Progenitor cell of endocrine pancreas (in vitro differentiated cells): ENCODE measurements at places on chromosomes 11 and 22.

DNA sequence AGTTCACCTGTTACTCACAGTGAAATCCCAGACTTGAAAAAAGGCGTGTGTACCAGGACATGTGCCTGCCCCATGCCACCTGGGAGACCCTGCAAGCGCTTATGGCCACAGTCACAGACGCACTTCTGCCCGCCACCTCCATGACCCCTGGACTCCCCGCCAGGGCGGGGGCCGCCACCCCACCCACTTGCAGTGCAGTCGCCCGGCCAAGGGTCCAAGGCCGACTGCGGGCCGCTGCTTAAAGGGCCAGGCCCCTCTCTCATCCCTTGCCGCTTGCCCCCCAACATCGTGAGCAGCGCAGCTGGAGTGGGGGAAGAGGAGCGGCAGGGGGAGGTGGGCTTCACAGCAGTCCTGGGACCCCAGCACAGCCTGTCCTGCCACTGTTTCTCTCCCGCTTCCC, 10.8 kb downstream of the DUSP8 start:
- no peak for DNase-seq

GRCh38 chr11:119409731-119410130, 13.2 kb downstream of the THY1 start:
- no peak for DNase-seq

- no peak for DNase-seq
Measured at GRCh38 chr11:126861796-126862459, 138.6 kb downstream of the KIRREL3 start.

GRCh38 chr11:108921211-108921610, 256.3 kb downstream of the DDX10 start:
- DNase-seq, result no peak

DNA sequence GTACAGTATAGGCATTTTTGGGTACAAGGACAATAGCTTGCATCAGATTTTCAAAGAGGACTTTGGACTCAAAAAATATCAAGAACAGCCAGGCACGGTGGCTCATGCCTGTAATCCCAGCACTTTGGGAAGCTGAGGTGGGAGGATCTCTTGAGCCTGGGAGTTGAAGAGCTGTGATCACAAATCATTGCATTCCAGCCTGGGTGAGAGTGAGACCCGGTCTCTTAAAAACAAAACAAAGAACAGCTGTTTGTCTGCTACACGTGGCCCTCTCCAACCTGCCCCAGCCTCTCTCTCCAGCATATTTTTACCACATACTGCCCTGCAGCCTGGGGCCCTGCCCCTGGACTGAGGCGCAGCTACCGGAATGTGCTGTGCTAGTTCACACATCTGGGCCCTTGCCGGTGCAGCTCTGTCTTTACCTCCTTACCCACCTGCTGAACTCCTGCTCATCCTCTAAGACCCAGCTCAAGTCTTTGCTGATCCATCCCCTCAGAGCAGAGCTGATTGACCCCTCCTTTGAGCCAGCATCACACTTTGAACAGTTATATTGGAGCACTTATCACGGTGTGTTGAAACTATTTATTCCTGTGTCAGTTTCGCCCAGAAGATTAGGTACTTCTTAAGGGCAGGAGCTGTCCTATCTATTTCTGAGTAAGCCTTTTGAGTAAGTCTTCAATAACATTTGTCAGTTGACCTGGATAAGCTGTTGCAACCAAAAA, 29.4 kb downstream of the GRIK4 start:
- no peak for DNase-seq

DNA sequence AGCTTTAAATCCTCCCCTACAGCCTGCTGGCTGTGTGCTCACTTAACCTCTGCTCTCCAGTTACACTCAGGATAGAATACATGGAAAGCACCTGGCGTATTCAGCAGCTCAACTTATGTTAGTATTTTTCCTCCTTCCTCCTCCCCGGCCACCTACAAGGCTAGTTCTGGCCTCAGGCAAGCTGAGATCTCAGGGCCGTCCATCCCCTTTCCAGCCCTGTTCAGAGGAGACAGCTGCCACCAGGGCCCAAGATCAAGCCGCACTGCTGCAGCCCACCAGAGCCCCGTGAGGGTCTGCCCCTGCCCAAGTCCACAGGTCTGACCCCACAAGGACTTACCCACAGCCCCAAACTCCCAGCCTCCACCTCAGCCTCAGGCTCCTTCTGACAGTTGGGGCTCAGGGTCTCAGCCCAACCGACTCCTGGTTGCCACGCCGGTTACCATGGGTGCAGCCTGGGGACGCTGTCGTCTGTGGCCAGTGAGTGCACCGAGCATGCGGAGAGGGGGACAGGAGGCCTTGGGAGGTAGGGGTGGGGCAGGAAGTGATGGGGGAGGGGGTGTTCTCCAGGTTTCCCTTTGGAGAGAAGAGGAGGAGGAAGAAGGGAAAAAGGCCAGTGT, at the start of gene C11orf16:
Gene C11orf16 (minus strand): TSS at position 384 of the 617 bp plus-strand sequence. CDS start 639 bp downstream, outside the sequence.
- no peak for DNase-seq

DNA sequence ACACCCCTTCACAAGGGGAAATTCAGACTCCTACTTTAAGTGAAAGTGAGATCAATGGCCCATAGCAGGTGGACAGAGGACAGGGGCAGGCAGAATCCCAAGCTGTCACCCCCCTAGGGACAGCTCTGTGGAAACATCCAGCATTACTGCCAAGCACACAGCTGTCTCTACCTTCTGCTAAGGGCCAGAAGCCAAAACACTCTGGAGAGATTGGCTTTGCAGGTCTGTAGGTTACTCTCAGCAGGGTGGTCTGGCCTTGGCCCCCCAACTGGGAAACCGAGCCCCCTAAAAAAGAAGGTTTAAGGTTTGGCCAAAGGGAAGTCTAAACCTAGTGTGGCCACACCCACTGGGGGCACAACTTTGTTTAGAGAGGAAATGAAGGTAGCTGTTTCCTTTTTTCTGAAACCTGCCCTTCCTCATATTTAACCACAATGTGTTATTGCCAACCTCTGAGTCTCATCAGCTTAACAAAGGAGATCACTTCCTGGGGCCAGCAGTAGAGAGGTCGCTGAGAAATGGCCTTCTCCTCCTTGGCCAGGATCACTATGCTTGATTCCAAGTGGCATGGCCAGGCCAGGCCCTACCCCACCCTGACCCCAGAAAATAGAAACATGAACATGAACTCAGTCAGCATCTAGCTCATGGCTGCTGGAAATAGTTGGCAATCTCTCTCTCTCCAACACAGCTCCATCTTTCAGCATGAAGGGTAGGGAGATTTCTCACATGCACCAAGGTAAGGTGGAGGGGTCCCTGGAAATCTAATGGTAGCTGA, 25.9 kb upstream of the SCARF2 start:
- DNase-seq, result no peak

DNA sequence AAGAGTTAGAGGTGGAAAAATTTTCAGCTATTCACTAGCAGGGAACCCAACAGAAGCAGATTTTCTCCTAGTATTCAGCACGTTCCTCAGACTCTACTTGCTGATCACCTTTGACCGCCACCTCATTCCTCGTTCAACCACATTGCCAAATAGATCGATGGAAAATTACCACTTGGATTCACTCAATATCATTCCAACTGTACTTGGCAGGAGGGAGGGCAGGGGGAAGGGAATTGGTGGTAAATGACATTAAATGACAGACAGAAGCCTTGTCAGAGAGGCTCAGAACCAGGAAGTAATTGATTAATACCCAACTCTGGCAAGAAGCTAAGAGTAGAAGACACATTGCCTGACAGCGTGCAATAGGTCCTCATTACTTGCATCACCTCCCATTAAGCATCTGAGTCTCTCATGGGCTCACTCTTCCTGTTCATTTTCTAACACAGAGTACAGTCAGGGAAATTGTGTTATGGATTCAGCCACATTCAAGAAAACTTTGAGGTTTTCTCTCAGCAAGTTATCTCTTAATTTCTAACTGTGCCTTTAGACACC, 240.5 kb upstream of the FAT3 start:
- no peak for DNase-seq

GRCh38 chr11:95055283-95055897, 6.2 kb downstream of the KDM4F start:
- DNase-seq, result no peak

DNA sequence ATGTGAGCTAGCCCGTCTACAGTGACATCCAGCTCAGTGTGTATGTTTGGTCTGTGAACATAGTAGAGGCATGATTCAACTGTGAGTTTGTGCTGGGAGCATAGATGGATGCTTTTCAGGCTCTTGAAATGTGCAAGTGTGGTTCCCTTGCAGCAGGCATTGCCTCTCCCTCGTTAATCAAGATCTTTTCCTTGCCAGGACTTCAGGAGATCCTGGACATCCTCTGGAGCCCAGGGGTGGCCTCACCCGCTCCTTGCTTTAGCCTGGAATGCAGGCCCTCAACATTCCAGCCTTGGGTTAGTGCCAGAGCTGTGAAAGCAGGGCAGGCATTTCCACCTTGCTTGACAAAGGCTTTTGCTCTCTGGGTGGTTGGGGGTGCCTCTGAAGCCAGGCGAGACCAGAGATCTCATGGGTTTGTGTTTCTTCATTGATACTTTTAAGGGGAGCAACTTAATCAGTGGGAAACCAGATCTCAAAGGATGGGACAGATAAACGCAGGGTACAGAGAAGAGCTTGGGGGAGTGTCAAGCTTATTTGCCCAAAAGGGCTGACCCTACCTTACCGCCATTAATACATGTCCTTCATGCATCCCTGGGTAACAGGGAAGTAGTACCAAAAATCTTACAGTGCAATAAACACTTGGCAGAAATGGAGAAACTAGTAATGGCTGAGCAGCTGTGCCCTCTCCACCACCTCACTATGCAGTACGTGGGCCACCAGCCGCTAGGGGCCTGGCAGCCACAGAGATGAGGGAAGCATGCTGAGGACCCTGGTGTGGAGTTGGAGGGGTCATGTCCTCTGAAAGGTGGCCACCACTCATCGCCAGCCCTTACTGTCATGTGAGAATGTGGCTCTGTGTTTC, 72.1 kb downstream of the PTPRJ start:
- no peak for DNase-seq

DNA sequence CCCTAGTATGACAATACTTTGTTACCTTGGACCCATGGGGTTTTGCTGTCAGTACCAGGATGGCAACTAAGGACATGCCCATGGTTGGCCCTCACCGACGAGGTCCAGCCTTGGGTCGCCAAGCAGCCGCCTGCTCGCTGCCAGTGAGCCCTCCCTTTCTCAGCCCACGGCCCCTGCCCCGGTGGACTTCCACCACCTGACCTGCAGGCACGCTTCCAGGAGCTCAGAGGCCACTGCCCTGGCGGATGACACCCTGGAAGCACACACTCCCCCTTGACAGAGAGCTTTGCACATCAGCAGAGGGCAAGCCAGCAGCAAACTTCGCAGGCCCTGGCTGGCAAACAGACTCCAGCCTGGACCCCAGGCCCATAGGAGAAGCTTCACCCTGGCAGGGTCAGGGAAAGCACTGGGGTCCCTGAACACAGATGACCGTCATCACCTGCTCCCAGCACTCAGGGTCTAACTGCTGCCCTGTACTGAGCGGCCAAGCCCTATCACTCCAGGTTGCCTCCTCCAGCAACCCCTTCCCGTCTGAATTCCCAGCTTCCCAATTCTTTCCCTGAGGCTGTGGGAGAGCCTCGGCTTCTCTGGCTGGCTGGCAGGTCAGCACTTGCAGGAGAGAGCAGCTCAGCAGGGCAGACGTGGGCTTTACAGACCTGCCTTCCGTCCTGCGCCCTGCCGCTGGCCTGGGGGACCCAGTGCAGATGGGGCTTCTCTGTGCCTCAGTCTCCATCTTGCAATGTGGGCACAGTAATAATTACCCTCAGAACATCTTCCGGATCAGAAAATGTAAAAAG, 2.7 kb upstream of the PPARA start:
- no peak for DNase-seq

DNA sequence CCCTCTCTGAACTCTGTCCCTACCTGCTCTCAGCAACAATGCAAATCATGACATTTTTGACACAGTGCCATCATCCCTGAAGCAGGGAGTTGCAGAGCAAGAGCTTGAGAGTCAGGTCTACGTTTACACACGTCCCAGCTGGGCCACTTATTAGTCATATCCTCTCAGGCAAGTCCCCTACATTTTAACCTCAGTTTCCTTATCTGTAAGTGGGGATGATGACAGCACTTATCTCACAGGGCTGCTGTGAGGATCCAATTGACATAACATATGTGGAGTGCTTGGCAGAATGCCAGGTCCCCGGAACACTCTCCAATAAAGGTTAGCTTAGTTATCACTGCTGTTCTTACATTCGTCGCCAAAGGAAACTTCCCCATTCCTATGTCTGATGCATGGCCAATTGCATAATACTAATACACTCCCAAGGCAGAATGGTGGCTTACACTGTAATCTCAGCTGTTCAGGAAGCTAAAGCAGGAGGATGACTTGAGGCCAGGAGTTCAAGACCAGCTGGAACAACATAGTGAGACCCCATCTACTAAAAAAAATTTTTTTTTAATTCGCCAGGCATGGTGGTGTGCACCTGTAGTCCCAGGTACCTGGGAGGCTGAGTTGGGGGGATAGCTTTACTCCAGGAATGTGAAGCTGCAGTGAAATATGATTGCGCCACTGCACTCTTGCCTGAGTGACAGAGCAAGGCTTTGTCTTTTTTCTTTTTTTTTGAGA, 16.6 kb downstream of the ASCC2 start:
- no peak for DNase-seq

DNA sequence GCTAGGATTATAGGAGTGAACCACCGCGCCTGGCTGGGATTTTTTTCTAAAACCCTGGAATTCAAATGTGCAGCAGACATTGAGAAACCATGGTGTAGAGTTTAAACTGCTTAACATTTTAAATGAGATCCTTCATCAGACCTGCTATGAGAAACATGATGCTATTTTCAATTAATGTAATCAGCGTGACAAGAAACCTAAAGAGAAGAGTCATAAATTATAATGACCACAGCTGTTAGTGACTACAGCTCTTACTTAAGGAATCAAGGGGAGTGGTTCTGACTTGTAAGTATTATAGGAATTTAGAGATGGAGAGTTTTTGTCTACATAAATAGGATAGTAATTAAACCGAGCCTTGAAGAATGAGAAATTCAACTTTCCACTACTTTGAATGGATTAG, 170.6 kb downstream of the BARX2 start:
- DNase-seq, result no peak

GRCh38 chr11:119941171-119941570, 196.7 kb downstream of the TRIM29 start:
- DNase-seq, result no peak

- peak; percentile 89 for DNase-seq
Measured at GRCh38 chr11:9613830-9614762, 40.6 kb downstream of the WEE1 start.

GRCh38 chr11:111469200-111469599, 43.0 kb downstream of the BTG4 start:
- no peak for DNase-seq

DNA sequence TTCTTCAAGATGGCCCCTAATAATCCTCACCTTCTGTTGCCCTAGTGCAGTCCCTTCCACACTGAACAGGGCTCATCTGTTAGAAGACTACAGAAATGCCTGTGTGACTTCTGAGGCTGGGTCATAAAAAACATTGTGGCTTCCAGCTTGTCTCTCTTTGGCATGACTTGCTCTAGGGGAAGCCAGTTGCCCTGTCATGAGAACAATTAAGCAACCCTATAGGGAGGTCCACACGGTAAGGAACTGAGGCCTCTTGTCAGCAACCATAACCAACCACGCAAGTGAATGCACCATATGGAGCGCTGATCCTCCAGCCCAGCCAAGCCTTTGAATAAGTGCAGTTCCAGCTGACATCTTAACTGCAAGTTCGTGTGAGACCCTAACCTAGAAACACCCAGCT, 2.6 kb downstream of the LIPT2 start:
- DNase-seq, result no peak
